ENCODE measurements at places on chromosomes 1 and 21.

DNA sequence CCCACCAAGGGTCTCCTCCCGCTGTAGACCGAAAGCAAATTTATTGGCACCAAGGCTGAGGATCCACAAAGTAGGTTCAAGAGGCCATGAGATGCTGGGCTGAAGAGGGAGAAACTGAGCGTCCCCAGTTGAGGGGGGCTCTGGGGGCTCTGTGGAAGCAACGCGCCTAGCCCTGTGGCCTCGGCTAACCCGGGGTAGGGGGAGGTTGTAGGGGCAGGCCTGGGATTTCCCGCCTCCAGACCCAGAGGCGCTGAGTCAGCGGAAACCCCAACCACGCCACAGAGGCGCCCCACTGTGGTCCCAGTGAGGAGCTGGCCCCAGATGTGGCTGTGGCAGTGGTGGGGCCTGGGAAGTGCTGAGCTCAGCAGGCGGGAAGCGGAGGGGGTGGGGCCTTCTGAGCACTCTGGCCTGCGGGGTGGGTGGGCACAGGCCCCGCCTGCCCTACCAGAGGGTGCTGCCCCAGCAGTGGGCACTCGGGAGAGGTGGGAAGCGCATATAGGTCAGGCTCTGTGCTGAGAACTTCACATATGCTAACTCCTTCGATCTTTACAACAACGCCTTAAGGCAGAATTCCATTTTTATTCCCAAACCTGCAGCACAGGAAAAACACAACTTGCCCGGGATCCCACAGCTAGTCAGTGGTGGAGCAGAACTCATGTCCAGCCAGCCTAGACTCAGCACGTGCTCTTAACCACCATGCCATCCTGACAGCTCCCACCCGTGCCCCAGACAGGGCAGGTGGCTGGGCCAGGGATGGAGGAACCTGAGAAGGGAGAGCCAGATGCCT lies 1.5 kb upstream of the COL16A1 start:
- peak; percentile 87 for DNase-seq

DNA sequence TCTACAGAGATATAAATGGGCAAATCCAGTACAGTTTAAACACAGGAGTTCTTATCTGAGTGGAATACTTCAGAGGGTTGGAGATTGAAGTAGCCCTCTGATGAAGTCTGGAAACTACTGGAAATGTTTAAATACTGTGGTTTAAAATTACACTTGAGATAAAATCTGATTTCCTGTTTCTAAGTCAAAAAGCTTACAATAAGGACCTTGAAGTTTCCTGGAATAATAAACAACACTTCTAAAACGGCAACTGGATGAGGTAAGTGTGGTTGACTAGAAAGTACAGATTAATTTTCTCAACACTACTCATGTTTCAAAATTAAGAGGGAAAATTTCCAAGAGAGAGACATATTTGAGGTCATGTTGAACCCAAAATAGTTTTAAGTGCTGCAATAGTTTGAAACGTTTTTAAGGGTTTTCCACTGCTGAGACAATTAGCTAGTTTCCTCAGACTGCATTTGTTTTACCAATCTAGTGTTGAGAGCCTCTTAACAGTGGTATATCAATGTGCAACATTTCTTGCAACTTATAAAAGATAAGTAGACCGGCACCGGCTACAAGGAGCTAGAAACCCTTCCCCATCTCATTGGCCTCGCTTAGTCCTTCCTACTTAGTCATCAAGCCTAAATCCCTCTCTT lies 27.4 kb downstream of the KCNA3 start:
- peak; percentile 25 for DNase-seq

GRCh38 chr21:14056771-14057191 lies 154.0 kb downstream of the LIPI start:
- DNase-seq = no peak

DNA sequence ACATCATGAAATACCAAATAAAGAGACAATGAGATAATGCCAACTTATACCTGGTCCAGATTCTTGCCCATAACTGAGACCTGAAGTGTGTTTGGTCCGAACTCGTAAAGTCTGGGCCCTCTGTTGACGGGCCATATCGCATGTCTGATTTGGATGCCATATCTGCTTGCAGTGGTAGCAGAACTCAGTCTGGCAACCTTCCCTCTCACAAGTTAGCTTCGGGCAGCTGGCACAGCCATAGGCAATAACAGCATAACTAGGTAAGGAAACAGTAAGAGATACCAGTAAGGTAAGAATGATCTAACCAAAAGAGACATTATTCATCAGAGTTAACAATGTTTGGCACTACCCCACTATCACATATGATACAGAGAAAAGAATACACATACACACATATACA lies 15.1 kb downstream of the RNF19B start:
- DNase-seq = no peak

DNA sequence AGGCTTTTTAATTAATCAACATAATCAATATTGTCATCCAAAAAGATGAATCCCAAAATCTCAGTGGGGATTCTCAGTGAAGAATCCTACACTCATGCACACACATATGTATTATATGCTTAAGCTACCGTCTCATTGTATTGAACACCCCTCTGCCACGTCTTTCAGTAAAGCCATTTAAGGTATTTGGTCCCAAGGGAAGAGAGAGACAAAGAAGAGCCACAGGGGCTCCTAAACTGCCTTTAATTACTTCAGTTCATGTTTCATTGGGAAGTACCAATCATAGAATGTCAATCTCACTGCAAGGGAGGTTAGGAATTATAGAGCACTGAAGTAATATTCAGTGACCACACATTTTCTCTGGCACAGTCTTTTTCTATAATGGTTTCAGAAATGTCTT lies 388.6 kb upstream of the NEGR1 start:
- no peak for DNase-seq

DNA sequence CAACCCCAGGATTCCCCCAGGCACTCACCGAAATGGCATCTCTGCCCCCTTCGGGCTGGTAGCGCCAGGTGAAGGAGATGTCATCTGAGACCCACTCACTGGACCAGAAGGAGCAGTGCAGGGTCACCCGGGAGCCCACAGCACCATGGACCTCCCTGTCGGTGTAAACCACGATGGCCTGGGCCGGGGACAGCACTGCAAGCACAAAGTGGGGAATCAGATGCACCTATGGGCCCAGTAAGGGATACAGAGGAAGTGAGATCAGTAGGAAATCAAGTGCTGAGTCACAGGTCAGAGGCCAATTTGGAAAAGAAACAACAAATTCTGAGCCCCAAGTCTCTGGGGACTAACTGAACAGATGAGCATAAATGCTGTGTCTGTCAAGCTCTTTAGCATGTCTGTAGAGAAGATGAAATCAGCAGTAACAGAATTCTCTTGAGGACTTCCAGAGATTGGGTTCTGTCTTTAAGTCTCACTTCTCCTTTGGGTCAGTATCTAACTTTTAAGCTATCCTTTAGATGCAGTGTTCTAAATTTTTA lies 2.5 kb downstream of the MPZ start:
- peak; percentile 83 for DNase-seq

DNA sequence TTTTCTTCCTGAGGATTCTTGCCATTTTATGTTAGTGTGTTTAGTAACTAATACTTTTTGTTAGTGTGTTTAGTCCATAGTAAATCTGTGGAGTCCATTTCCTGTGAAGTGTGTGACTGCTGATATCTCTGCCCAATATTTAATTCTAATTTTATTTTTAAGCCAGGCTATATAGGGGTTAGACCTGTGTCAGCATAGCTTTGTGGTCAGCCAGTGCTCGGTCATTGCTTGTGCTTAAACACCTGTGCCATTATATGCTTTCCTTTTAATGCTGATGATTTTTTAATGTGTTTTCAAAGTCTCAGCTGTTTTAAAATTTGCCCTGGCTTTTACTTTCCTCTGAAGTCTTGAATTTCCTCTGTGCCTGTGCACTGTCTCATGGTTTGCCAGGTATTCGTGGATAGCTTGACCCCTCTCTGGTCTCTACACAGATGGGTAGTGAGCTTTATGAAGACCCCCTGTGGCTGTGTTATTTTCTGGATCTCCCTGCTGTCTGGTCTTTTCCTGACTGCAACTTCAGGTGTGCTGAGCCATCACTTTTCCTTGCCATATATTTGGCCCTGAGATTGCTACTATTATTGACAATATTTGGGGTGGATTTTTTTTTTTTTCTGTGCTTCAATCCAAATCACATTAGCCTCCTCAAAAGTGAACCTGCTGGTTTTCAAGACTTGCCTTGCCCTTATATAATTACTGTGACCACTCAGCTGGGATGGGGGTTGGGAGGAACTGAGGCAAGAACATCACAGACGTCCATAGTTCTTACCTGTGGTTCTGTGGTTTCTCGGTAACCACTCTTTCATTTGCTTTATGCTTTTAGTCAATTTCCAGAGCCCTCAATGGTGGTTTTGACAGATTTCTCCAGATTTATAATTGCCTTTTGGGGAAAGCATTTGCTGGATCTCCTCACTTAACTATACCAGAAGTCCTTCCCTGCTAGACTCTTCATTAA lies 59.6 kb downstream of the RPS6KC1 start:
- DNase-seq = no peak

DNA sequence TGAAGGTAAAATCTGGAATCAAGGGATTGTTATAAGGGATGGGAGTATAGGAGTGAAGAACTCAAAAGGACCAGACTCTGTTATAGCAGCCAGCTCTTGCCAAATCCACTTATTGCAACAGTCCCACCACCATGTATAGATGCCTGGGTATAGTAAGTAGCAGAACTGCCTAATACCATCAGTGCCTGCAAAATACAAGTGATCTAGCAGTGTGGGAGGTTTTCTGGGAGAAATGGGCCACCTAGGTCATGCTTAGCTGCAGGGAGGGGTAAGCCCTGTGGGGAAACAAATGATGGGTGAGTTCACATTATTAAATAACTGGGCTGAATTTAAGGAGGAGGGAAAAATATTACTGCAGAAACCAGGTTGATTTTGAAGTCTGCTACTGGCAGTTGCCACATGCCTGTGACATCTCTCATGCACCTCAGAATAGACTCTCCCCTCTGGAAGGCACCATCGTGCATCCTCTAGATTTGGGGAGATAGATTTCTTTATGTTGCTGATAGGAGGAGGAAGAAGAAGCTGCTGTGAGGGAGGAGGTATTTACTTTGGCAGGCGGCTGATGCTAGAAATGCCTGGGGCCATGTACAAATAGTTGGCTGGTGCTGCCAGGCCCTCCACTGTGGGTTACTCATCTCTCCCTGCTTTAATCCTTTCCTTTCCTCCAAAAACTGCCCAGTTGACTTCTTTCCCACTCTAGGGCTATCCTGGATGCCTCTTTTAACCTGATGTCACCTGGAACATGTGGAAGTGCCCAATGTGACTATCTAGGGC lies 27.5 kb downstream of the HLX start:
- DNase-seq = no peak

- DNase-seq = no peak
Observed at GRCh38 chr1:15579683-15580047, 5.2 kb downstream of the AGMAT start.

DNA sequence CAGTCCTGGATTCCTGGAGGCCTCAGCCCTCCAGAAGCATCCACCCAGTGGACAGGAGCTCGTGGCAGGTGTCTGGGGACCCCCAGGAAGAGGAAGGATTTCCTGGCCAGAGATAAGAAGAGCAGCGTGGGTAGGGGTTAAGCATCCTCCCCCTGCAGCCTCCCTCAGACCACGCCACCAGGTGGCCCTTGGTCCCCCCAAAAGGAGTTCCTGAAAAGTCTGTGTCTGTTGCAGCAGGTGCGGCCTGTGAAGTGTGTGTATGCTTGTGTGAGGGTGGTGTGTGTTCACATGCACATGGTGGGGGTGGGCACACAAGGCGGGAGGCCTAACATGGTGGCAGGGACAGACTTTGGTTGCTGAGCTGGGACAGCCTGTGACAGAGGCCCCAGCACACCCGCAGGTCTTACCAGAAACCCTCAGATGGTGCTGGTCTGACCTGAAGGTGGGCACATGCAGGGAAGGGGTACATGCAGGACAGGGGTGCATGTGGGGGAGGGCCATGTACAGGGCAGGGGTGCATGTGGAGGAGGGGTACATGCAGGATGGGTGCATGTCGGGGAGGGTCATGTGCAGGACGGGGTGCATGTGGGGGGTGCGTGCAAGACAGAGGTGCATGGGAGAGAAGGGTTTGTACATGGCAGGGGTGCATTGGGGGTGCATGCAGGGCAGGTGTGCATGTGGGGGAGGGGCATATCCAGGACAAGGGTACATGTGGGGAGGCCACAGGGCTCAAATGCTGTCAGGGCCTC lies 18.2 kb upstream of the RUNX3 start:
- DNase-seq = no peak
